ENCODE measurements at places on chromosomes 4 and X.

DNA sequence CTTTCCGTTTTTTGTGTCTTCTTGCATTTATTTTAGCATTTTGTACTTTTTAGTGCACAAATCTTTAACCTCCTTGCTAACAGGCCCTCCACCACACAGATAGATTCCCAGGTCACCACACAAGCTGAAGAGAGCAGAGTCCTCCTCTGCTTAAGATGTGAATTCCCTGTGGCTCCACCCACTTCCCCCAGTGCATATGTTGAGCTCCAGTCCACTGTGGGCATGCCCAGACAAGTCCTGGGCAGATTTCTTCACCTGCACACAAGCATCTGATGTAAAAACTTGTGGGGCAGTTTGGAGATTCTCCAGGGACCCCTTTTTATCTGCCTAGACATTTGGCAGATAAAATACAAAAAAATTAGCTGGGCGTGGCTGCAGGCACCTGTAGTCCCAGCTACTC, 19.8 kb upstream of the PASD1 start:
- peak; percentile 4 for DNase-seq

GRCh38 chrX:150692831-150693724, at the start of gene MTMR1:
Gene MTMR1, plus strand, starts transcription at chrX:150693396. Its CDS starts 135 bp downstream, at chrX:150693531.
- peak; percentile 37 for DNase-seq

- DNase-seq, result no peak
Observed at GRCh38 chr4:81421346-81422218, 50.1 kb downstream of the RASGEF1B start.

DNA sequence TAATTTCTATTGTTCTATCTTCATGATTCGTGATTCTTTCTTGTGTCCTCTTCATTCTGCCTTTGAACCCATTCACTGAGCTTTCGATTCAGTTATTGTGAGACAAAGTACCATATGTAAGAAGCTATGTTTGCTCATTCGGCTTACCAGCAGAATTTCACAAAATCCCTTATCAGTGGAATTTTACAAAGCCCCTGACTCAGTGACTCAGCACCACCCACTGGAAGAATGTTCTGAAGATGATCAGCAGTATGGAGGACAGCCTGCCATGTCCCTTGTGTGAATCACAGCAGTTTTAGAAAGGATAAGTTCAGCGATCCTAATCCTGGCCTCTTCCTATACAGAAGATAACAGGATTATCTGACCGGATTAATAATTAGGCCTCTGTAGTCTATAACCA, 5.8 kb upstream of the UXT start:
- DNase-seq, result no peak

- DNase-seq, result no peak
Observed at GRCh38 chr4:629915-630641, 4.7 kb downstream of the PDE6B start.

GRCh38 chr4:100379583-100380105, 138.2 kb downstream of the EMCN start:
- DNase-seq, result no peak

DNA sequence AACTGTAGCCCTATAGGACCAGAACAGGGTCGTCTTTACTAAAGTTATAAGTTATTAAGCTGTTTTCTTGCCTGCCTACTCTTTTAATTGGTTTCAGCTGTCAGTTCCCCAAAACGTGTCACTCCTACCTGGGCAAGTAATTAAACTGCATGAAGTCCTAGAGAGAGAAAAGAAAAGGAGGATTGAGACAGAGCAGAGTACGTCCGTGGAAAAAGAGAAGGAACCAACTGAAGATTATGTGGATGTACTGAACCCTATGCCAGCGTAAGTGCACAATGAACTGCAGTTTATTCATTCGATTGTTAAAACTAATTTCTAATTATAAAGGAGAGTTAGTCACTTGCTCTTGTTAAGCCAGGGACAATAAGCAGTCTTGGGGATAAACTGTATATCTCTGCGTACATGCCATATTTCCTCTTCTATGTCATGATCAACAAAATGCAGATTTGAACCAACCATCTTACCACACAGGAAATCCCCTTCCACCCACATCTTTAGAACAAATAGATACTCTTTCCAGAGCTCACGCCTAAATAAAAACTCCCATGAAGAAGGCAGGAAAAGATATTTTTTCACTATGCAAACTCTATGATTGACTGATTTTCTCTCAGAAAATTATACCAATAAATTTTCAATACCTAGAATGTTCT, 22.8 kb downstream of the STAP1 start:
- no peak for DNase-seq

DNA sequence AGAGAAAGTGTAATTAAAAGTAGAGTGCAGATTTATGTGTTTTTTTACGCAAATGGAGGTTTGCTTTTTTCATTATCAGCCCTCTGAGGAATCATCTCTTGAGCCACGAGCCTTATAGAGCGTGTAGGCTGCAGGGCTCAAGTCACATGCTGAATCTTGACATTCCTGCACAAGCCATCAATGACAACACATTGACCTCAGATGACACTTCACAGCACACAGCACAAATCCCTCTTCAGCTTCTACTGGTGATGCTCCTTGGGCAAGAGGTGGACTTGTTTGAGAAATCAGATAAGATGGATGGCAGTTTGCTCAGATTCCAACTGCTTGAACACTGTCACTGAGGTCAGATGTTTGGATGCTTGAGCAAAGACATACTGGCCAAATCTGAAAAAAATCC, 250.6 kb downstream of the SNCA start:
- DNase-seq, result no peak

- DNase-seq, result peak; percentile 19
Observed at GRCh38 chr4:183797445-183798300, 107.4 kb upstream of the STOX2 start.

DNA sequence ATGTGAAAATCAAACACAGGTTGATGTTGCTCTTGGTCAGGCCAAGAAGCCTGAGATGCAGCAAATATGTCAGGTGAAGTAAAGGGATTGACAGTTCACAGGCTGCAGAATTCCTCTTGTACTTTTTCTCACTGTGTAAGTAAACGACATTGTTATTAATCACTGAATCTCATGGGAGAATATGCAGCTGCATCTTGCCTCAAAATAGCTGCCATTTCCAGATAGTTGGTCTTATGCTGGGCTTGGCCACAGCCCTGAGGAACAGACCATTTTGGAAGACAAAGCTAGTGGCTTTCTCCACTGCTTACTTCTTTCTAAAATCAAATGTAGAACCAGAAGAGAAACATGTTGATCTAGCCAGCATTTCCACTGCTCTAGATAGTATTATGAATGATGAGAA, 403.4 kb upstream of the NR3C2 start:
- no peak for DNase-seq

DNA sequence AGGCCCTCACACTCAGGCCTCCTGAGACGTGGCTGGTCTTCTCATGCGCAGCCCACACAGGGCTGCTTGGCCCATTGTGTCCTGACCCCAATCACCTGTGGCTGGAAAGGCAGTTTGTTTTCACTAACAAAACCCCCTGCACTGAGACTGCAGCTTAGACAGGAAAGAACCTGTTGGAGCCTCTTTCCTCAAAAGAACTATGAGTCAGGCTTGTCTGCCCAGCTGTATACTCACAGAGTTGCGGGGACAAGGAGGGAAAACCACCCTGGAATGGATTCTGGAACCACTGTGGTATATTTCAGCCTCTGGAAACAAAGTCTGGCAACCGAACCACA, 5.2 kb upstream of the TMEM156 start:
- peak; percentile 76 for DNase-seq

DNA sequence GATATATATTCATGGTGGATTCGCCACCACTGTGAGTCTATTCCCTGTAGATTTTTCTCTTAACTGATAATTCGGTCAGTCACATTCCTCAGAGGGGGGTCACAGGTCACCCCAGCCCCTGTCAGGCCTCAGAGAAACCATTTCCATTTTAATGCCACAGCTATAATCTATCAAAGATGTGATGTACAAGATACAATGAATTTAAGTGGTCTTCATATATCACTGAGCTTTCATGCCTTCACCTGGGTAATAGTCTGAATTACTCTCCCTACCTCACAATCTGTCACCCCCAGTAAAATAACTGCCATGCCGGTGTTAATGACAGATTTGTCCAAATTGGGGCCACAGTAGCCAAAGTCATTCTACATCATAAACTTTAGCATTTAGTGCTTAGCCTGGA, 64.7 kb downstream of the NKX6-1 start:
- no peak for DNase-seq

DNA sequence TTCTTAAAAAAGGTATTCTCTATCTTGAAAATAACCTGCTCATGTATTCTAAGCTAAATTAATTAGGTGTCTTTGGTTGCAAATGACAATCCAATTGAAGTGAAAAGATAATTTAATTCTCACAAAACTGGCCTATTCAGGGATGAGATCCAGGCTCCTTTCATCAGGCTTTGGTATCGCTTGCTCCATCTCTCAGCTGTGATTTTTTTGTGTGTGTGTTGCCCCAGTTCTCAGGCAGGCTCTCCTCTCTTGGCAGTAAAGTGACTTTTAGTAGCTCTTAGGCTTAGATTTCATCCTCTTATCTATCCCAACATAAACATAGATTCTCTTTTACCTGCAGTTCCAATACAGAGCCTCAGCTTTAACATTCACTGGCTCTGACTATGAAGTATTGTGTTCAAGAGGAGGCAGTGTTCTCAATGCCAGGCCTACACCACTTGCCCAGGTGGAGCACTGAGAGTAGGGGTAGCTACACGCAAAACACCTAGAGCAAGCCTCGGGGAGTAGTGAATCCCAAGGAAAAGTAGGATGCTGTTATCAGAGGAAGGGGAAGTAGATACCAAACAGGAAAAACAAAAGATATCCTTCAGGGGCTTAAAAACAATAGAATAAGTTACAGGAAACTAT, 392.4 kb upstream of the ATOH1 start:
- DNase-seq, result no peak

- DNase-seq, result no peak
Observed at GRCh38 chr4:2172627-2173231, 69.2 kb downstream of the HAUS3 start.

DNA sequence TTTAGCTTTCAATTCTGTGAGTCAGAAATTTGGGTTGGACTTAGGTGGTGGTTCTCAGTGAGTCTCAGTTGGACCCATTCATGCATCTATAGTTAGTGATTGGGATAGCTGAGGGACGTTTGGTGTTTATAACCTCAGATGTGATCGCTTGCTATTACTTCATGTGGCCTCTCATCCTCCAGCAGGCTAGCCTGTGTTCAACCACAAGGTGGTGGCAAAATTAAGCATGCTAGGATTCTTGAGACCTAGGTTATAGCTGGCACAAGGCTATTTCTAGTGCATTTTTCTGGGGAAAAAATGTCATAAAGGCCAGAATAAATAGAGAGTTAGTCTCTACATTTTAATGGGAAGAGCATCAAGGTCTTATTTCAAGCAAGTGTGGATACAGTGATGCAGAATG, 10.9 kb upstream of the GRPR start:
- DNase-seq, result no peak

DNA sequence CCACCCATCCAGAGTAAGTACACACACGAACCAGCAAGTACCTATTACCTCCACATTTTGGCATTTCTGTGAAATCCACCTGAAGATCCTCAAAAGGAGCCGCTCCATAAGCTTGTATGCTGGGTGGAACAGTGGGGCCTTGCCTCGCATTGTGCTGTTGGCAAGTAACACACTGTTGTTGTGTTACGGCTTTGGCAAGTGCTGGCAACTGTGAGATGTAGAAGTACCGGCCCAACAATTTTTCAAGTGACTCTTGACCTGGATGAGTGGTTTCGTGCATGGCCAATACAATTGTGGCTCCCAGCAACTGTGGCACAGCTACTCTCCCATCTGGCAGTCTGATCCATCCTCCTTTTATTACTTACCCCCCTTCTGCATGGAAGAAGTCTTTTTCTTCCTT, 128.7 kb downstream of the CCNB3 start:
- DNase-seq, result no peak

GRCh38 chrX:150456466-150456865, 93.3 kb downstream of the MAMLD1 start:
- no peak for DNase-seq

DNA sequence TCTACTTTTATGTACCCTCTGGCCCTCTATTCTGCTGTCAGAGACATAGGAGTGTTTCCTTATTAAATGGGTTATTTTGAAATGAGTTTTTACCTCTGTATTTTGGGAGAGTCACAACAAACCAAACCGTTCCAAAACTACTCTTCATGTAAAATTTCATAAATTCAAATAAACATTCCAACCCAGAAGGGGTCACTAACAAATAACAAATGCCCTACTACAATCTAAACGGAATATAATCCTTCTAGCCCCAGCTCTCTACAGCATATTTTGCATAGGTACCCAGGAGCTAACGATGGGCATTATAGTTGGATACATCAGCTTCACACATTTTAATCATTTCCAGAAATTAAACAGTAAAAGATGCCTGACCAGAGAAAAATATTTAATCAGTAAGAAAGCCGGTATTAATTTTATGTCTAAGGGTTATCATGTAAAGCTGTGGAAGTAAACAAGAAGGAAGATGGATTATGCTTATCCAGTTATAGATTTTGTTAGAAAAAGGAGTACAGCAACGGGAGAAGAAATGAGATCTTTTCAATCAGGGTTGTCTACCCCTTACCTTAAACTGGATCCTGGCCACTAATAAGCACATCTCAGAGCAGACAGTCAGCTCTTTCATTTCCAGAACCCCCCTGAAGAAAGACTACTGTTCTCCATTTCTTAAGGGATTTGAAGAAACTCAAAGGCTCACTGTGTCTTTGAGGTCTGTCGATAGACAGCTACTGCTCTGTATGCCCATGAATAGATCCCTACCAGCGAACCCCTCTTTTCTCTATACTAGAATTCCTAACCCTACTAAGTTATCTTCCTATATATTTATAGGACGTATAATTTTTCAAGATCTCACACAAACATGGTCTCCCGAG, 1.2 kb downstream of the UGDH start:
- DNase-seq, result peak; percentile 13

DNA sequence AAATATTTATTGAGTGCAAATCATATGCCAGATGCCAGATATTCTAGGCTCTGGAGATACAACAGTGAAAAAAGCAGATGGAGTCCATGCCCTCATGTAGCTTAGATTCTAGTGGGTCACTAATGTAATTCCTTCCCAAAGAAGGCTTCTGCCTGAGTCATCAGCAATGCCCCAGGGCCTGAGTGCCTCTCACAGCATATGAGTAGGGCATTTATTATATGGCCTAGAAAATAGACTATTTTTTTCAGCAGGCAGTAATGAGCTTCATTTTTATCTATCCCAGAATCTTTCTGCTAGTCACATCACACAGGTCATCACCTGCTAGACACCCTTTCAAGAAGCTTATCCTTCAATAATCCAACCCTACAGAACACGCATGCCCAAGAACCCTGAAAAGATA, 22.3 kb downstream of the TMEM31 start:
- DNase-seq, result no peak

- no peak for DNase-seq
Observed at GRCh38 chr4:110170861-110171260, 27.6 kb downstream of the ELOVL6 start.

Measured in dermis blood vessel endothelial cell (primary cell).